IMR-90 (cell line): ENCODE measurements at places on chromosomes 1 and 21.

DNA sequence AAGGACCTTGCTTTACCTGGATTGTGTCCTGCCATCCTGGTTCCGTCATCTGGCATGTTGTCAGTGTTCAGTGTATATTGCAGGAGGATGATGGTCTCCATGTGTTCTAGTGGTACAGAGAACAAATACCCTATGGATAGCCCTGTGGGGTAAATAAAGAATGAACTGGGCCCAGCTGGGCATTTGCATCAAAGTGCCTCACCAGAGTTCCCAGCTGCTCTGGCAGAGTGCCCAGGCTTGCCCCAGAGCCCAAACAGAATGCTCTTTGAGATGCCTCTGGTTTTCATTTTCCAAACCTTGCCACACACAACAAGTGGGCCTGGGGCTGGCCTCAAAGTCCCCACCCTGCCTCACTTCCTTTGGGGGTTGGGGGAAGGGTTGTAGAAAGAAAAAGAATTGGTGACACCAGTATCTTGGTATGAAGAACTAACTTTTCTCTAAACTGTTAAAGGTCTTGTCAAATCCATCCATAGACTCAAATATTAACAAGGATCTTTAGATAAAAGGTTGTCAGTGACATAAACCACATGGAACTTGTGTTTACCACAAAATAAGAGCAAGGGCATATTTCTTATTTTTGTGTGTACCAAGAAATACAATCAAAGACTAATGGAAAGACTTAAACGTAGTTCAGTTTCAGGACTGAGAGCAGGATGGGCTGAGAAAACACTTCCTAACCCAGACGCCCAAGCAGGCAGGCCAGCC is 82.2 kb downstream of the LMO4 start:
- peak; percentile 17 for DNase-seq
- no peaks in the 10 kb centered on the region for H3K36me3 ChIP-seq
- H3K27ac ChIP-seq, result 0 out of 2 replicates have a peak overlapping the region, but pooled peaks have one; percentile 37
- no peaks in the 10 kb centered on the region for H3K27me3 ChIP-seq
- no peaks in the 10 kb centered on the region; the same call in 1 of the 2 replicates for H3K4me1 ChIP-seq

GRCh38 chr21:15210235-15210678 is 145.5 kb upstream of the NRIP1 start:
- no peak for DNase-seq
- H3K4me1 ChIP-seq, result no peaks in the 10 kb centered on the region
- H3K27me3 ChIP-seq, result no peaks in the 10 kb centered on the region
- H3K36me3 ChIP-seq, result no peaks in the 10 kb centered on the region
- no peak overlapping the region for H3K4me3 ChIP-seq
- no peak overlapping the region for H3K27ac ChIP-seq

- no peaks in the 10 kb centered on the region for H3K4me1 ChIP-seq
- no peaks in the 10 kb centered on the region for H3K36me3 ChIP-seq
- no peak overlapping the region for H3K27ac ChIP-seq
- no peak overlapping the region for H3K4me3 ChIP-seq
These were observed 126.9 kb upstream of the C1orf174 start for GRCh38 chr1:4027008-4027407.

GRCh38 chr1:161998811-161999210 is 24.9 kb downstream of the OLFML2B start:
- peaks cover 5% of the 10 kb centered on the region for H3K4me1 ChIP-seq
- H3K27ac ChIP-seq, result no peak overlapping the region
- H3K36me3 ChIP-seq, result no peaks in the 10 kb centered on the region
- DNase-seq, result no peak

- peaks cover 84% of the 10 kb centered on the region for H3K27me3 ChIP-seq
- no peak for DNase-seq
- no peaks in the 10 kb centered on the region; the same call in 1 of the 2 replicates for H3K4me1 ChIP-seq
- H3K36me3 ChIP-seq, result no peaks in the 10 kb centered on the region
These were observed at the start of gene ESPN for GRCh38 chr1:6424619-6425593. TSS of gene ESPN (plus strand) at chr1:6424776. CDS start at chr1:6424956, 180 bp downstream.

DNA sequence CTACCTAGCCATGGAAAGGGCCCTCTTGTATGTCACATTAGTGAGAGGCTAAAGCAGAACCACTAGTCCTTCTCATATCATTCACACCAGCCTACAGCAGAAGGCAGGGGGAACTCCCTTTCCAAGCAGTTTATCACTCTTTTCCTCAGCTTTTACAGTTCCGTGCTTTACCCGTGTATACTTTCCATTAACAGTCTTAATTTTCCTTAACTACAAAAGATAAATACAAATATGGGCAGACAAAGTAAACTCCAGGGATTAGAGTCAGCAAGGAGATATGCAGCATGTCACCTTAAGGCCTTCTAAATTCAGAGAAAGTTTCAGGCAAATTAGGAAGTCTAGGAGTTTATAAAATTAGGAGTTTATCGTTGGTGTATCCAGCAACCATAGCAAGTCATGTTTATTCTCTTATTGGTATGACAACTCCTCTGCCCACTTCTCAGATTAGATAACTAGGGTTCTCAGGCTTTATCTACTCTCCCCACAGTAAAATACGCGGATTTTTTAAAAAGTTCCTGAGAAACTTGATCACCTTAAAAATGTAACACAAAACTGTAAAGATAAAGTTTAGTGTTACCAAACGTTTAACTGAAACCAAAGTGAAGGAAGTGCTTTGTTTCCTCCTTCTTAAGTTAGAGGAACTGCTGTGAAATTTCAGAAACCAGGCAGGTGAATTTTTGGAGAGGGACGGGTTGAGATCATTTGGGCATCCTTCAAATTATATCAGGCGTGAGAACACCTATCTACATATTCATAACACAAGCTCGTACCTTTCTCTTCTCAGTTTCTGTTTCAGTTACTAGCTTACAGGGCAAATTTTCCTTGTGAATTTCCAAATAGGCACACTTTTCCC is 42.7 kb upstream of the SLC19A2 start:
- H3K4me1 ChIP-seq, result no peaks in the 10 kb centered on the region
- H3K27ac ChIP-seq, result no peak overlapping the region
- H3K27me3 ChIP-seq, result peaks cover 3% of the 10 kb centered on the region; the same call in 1 of the 2 replicates
- no peaks in the 10 kb centered on the region for H3K36me3 ChIP-seq

GRCh38 chr1:187042538-187042937 is 213.8 kb downstream of the PLA2G4A start:
- no peak for DNase-seq
- H3K27ac ChIP-seq, result no peak overlapping the region
- no peaks in the 10 kb centered on the region for H3K4me1 ChIP-seq
- no peaks in the 10 kb centered on the region for H3K27me3 ChIP-seq
- H3K4me3 ChIP-seq, result no peak overlapping the region

GRCh38 chr1:224497714-224498573 is 63.3 kb upstream of the WDR26 start:
- peak; percentile 90 for DNase-seq
- H3K4me3 ChIP-seq, result no peak overlapping the region; the same call in 1 of the 2 replicates
- H3K36me3 ChIP-seq, result no peaks in the 10 kb centered on the region

DNA sequence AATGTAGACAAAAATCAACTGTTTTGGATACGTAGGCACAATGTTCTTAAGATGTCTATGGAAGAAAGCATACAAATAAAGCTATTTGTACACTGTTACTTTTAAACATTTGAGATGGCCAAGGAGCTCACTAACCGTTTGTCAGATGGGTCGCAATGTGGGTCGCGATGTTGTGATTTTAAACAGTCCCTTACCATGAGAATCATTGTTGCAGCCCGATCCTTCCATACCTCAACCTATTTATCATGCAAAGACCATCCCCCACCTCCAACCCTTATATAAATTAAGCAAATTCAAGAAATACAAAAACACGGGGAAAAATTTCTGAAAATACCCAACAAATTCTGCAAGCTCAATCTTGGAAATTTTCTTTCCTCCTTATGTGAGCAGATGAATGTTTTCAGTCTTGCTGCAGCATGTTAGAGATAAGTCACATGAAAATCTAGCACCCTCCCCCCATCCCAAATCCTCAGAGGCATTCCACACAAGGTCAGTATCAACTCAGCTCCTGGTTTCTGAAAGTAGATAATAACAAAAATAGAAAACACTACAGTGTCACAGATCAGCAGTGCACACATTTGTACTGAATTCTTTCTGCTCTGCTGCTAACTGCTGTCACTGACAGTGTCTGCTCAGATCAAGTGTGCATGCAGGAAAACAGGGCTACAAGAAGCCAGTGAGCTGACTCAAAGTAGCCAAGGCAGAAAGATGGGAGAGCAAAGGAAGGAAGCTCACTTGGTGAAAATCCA is 92.9 kb upstream of the TTC39A start:
- H3K27me3 ChIP-seq, result no peaks in the 10 kb centered on the region
- H3K4me3 ChIP-seq, result no peak overlapping the region
- H3K27ac ChIP-seq, result peak overlapping the region; percentile 62; the same call in 1 of the 2 replicates

DNA sequence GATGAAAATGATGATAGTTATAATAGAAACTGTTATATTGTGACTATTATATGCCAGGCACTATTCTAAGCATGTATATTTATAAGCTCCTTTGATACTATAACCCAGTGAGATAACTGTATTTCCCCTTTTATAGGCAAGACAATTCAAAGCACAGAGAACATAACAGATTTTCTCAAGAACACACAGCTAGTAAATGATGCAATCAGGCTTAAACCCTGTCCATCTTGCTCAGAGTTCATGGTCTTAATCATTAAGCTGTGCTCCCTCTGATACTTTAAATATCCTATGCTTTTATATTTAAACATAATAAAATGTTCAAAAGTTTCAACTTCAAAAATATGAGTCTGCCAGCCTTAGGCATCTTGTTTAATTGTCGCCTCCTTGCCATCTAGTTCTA is 88.6 kb downstream of the PHTF1 start:
- no peak overlapping the region for H3K27ac ChIP-seq
- H3K4me1 ChIP-seq, result peaks cover 2% of the 10 kb centered on the region; the same call in 1 of the 2 replicates
- DNase-seq, result no peak
- H3K27me3 ChIP-seq, result no peaks in the 10 kb centered on the region
- H3K4me3 ChIP-seq, result no peak overlapping the region
- H3K36me3 ChIP-seq, result no peaks in the 10 kb centered on the region

DNA sequence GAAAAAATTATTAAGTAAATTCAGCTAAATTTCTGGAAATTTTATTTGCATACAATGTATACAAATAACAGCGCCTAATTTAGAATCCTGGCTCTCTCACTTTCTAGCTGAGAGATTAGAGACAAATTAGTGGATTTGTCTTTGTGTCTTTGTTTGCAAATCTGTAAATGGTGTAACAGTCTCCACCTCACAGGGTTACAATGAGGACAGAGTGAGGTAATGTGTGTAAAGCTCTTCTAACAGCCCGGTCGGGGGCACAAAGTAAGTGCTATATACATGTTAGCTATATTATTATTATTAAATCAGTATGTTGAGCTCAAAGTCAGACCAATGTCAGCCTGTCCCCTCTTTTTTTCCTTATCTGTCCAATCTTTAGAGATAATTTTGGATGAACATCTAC is 5.0 kb upstream of the ADAMTSL4 start:
- no peaks in the 10 kb centered on the region for H3K27me3 ChIP-seq
- no peaks in the 10 kb centered on the region; the same call in 1 of the 2 replicates for H3K4me1 ChIP-seq
- no peak for DNase-seq

DNA sequence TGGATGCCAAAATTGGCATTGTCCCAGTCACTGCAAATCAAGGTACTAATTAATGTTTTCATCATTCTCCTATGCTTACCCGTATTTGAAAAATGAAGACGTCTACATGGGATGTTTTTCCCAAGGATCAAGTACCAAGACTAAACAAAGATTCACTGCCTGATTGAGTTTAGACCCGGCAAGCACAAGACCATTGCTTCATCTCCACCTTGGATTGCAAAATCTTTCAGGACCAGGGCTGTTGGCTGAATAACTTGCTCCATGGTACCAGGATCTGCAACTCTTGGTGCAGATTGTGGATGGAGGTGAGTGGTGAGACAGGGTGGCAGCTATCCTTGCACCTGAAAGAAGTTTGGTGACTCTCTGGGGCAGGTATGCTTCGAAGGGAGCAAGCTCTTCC is 122.5 kb upstream of the ETS2 start:
- no peaks in the 10 kb centered on the region for H3K36me3 ChIP-seq
- H3K4me3 ChIP-seq, result no peak overlapping the region
- peaks cover 2% of the 10 kb centered on the region; the same call in 1 of the 2 replicates for H3K4me1 ChIP-seq
- H3K27ac ChIP-seq, result no peak overlapping the region
- peaks cover 52% of the 10 kb centered on the region for H3K27me3 ChIP-seq
- DNase-seq, result no peak

DNA sequence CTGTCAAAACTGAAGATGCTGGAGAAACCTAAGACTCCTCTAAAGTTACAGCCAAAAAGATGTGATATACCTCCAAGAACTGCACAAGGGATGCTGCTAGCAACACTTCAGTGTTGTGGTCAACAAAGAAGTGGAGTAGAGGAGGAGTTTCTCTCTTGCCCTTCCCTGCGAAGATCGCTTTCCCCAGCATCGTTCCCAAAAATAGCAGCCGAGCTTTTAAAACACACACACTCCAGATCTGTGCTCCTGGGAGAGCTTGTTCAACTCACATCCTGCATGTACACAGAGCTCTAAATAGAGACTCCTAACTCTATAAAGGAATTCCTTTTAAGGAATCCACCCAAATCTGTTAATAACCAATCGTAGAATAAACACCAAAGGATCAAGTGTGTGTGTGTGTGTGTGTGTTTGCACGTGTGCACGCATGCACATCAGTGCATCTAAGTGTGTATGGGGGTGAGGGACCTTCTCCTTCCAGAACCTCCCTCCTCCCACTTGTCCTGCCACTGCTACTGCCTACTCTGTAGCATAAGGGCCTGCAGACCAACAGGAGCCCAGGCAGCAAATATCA is 58.5 kb downstream of the PSMG1 start:
- H3K4me3 ChIP-seq, result no peak overlapping the region
- peaks cover 4% of the 10 kb centered on the region; the same call in 1 of the 2 replicates for H3K4me1 ChIP-seq
- DNase-seq, result no peak

- no peaks in the 10 kb centered on the region for H3K27me3 ChIP-seq
- H3K4me1 ChIP-seq, result peaks cover 11% of the 10 kb centered on the region
- DNase-seq, result peak; percentile 37
- H3K27ac ChIP-seq, result no peak overlapping the region
- no peak overlapping the region for H3K4me3 ChIP-seq
These were observed 3.0 kb downstream of the YARS1 start for GRCh38 chr1:32813941-32814739.

DNA sequence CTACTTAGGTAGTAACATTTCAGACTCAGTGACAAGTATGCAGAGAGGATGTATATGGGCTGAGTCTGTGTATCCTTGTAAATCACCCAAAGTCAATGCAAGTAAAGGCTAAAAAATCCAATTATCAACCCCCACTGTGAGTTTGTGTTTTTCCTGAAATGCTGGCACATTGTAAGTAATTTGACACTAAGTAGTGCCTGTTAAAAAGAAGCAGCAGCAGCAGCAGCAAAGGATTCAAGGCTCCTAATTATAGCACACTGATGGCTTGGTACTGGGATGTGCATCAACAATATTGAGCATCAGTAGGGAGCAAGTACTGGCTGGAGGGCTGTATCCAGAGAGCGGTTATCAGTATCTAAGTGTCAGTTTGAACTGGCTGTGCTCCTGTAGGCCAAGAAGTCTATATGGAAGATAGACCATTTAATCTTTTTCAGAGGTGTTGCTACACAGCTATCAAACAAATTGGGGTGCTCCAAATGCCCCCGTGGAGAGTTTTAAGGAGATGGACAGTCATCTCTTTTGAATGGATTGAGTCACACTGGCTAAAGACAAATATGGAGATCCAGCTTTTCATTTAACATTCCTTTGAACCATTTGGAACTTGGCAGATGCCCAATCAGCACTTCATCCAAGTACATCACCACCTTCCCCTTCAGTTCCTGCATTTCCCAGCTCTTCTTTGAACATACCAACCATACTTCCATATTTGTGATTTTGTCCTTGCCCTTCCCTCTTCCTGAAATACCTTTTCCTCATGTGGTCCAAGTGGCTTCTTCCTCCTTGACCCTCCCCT is 241.2 kb upstream of the ST6GALNAC5 start:
- no peak overlapping the region for H3K4me3 ChIP-seq
- DNase-seq, result no peak
- H3K36me3 ChIP-seq, result no peaks in the 10 kb centered on the region

GRCh38 chr1:58391056-58391455 is 155.5 kb downstream of the OMA1 start:
- H3K36me3 ChIP-seq, result no peaks in the 10 kb centered on the region
- DNase-seq, result no peak
- no peaks in the 10 kb centered on the region for H3K27me3 ChIP-seq
- H3K4me3 ChIP-seq, result no peak overlapping the region
- peaks cover 7% of the 10 kb centered on the region for H3K4me1 ChIP-seq
